SK-N-DZ (cell line): ENCODE measurements at places on chromosomes 6 and 20.

DNA sequence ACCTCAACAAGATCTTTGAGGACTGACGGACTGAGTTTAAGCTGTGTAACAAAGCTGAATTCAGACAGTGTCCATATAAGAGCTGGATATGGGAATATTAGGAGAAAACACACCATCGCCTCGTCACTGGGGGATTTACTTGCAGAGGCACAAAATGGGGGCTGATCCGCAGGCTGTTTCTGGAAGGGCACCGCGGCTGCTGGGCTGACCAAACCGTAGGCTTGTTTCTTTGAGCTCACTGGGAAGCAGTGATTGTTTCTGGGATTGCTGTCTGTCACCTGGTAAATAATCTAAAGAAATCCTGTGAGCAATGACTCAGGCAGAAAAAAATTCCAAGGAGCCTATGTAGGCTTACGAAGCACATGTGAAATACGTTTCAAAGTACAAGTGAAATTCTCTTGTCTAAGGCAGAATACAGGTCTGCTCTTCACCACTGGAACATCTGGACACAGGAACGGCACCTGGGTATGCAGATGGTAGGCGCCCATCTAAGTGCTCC is 63.9 kb upstream of the MPC1 start:
- no peak for DNase-seq

DNA sequence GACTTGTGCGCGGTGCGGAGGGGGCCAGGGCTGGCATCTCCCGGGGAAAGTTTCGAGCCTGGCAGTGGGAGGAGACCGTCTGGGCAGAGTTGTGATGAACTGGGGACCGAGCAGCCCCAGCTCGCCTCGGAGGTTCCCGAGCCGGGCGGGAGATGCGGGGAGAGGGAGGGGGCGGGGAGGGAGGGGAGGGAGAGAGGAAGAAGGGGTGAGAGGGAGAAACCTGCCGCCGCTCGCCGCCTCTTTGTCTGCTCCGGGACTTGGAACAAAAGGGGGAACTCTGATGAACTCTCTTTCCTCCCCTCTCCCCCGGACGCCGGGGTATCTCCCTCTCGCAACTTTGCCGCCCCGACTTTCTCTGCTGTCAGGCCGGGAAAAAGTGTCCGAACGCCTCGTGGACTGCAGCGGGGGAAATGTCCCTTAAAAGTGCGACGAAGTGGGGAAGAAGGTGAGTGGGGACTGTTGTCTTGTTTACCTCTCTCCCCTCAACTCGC is 72.7 kb downstream of the SOX4 start:
- DNase-seq = peak; percentile 13

DNA sequence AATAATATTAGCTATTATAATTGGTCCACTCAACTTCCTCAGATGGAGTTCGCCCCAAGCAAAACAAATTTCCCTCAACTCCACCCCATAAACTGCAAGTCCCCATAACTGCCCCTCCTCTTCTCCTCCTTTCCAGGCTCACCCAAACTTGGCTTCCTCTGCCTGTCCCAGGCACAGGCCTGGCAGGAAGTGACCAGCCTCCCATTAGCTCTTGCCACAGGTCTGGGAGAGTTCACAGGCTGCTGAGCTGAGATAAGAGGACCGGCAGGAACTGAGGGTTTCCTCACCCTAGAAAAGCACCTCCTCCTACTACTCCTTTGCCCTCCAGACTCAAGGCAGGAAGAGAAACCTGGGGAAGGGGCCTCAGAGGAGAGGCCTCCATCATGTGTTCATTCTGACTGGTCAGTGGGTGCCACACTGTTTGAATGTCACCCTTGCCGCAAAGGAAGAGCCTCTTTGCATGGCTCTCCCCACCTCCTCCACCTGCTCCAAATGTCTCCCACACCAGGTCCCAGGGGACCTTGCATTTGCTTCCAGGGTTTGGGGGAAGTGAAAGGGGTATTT is 24.5 kb upstream of the SMIM29 start:
- no peak for DNase-seq

DNA sequence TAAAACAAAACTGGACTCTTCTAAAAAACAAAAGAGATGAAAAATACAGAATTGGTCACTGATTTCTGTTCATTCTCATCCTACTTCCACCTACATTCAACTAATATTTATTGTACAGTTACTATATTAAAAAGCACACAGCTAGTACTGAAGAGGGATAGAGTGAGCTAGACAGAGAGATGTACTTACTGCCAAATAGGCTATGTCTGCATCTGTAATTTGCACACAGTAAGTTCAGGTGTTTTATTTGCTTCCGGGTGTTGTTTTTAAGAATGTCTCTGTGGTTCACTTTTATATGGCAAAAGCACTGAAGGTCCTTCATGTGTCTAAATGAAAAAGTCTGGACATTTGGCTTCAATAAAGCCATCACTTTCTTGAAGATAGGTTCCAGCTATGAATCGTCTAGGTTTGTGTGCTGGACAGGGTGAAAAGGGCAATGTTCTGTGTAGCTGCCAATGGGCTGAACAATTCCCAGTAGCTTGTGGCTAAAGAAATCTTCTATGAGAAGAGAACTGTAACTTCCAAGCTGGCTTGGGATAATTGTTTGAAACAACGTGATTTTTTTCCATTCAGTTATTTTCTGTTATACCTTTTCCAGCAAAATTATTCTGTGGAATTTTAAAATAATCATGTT is 47.3 kb downstream of the EPB41L2 start:
- no peak for DNase-seq

GRCh38 chr20:20603339-20603990 is 109.0 kb downstream of the RALGAPA2 start:
- DNase-seq = peak; percentile 2

GRCh38 chr6:159045801-159046200 is 1.0 kb upstream of the TAGAP start:
- DNase-seq = no peak

GRCh38 chr20:23111307-23111943 is 25.3 kb upstream of the CD93 start:
- no peak for DNase-seq

GRCh38 chr6:85323435-85324040 is 126.3 kb upstream of the NT5E start:
- DNase-seq = peak; percentile 83

GRCh38 chr6:85402071-85402470 is 47.8 kb upstream of the NT5E start:
- no peak for DNase-seq

- no peak for DNase-seq
These were observed 27.9 kb downstream of the HLA-DMB start for GRCh38 chr6:32912951-32913350.

DNA sequence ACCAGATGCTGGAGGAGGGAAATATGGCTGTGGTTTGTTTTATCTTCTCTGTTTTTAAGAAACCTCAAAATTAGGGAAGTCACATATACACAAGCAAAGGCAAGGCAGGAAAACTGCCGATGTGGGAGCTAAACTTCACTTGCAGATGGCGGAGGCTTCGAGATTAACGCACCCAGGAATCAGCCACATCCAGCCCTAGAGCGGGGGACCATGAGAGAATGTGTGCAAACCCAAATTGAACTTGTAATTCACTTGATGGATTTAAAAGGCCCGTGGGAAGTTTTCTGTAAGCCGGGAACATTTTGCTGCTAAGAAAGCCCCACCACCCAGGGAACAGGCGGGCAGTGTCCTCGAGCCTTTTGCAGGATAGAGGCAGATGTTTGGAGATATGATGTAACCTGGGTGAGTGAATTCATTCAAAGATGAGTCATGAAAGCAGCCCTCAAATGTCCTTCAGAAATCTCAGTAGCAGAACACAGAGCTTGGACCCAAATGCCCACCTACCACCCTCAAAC is 39.9 kb downstream of the PREX1 start:
- no peak for DNase-seq

DNA sequence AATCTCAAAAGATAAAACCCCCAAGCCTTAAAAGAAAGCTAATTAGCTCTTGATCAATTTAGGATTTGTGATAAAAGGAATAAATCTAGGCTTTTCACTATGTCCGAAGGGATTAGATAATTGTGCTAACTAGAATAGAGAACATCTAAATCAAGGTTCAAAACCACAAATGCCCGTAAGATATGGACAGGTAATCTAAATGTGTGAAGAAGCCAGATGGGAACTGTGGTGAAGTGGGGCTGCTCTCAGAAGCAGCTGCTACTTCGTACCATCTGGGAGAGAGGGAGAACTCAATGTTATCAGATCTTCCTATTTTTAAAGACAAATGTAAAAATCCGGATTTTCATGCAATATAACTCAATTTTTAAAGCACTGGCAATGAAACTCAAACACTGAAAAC is 44.2 kb downstream of the NCOA6 start:
- no peak for DNase-seq

- DNase-seq = no peak
These were observed 34.8 kb downstream of the VSTM2L start for GRCh38 chr20:37937686-37938085.
